ENCODE measurements at places on chromosomes 13 and 19.

DNA sequence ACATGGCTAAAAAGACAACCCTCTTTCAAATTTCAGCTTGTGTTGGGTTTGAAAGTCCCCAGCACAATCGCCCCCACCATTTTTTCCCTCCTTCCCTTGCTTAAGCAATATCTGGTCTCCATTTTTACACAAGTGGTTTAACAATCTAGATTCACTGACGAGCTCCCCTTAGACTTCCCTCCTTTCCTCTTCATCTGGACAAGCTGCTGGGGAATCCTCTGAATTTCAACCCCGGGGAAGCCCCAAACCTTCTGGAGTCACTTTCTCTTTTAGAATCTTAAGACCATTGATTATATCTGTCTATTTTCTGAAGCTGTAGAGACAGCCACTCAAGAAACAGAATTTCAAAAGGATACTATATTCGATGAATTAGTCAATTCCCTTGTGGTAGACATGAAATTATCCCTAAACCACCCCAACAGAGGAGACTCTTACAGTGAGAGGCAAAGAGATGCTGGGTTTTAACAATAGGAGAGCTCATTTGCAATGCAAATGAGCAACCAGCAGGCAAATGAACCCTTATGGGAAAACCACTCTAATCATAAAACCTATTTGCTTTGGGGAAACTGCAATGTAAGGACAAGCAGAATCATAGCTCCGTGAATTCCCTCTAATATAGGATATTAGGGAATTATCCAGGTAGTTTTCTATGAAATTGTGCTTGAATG is 78.9 kb downstream of the TEX26 start:
- DNase-seq, result no peak

DNA sequence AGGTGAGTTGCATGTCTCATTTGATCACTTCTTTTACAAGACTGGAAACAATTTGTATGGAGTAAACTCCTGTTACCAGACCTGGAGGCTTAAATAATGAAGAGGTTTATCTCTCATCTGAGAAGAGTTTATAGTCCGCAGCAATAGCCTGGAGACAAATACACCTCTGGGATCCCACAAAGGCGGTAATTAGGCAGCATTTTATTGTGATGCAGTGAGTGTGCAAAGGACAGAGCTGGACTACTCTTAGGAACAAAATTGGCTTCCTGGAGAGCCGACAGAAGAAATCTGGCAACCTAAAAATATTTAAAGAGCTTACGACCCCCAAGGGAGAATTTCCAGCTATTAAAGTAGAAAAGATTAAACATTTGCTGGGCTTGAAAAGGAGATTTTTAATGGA is 11.8 kb upstream of the KATNAL1 start:
- DNase-seq, result no peak

GRCh38 chr19:17108453-17108784 is 32.8 kb downstream of the MYO9B start:
- DNase-seq, result no peak

- DNase-seq, result no peak
Measured at GRCh38 chr13:98385606-98386005, 191.3 kb downstream of the STK24 start.

DNA sequence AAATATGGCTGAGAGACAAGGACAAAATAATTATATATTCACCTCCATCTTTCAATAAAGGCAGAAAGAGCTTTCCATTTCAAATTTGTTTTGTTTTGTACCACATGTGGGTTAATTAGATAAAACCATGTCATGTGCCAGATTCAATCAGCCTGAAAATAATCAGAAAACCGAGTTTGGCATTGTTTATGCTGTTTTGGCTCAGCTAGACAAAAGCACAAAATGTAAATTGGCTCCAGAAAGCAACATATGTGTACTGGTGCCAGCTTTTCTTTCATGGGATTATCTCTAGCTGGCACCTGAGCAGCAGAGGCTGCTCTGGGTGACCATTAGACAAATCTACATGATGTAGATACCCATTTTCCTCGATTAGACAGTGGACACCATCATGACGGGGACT is 9.2 kb upstream of the DNAJC15 start:
- no peak for DNase-seq

- DNase-seq, result no peak
Measured at GRCh38 chr13:27481766-27482165, 31.4 kb upstream of the MTIF3 start.

GRCh38 chr19:19434483-19435045 is 29.1 kb downstream of the GATAD2A start:
- DNase-seq, result no peak

GRCh38 chr19:6514089-6514488 is 12.0 kb upstream of the TUBB4A start:
- no peak for DNase-seq

DNA sequence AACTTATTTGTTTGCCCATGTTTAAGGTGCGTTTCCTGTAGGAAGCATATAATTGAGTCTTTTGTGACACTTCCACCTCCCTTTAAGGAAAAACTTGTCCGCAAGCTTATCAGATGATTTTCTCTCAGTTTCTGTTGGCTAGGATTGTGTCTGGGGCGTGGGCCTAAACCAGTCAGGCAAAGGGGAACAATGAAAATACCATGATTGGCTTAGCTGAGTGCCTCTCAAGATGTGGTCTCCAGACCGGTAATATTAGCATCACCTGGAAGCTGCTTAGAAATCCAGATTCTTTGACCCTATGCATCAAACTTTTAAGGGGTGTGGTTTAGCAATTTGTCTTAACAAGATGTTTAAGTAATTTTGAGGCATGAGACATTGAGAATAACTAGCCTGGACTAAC is 20.0 kb downstream of the SLAIN1 start:
- no peak for DNase-seq

- no peak for DNase-seq
Measured at GRCh38 chr13:112145551-112146360, 78.8 kb downstream of the SOX1 start.

- DNase-seq, result no peak
Measured at GRCh38 chr19:16061943-16062342, 14.4 kb upstream of the TPM4 start.

DNA sequence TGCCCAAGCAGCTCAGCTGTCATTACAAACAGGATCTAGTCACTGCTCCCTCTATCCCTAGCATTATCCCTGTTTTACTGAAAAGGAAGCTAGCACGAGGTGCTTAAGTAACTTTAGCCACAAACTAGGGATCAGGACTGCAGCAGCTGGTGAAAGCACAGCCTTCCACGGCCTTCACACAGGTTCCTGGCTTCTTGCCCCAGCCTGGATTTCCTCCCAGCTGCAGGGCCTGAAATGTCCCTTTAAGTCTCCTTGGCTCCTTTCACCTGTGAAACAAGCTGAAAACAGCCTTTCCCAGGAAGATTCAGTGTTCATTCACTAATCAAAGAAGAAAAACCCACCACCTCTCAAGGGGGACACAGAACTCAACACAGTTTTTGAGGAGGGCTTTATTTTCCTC is 754.5 kb downstream of the DIAPH3 start:
- no peak for DNase-seq

DNA sequence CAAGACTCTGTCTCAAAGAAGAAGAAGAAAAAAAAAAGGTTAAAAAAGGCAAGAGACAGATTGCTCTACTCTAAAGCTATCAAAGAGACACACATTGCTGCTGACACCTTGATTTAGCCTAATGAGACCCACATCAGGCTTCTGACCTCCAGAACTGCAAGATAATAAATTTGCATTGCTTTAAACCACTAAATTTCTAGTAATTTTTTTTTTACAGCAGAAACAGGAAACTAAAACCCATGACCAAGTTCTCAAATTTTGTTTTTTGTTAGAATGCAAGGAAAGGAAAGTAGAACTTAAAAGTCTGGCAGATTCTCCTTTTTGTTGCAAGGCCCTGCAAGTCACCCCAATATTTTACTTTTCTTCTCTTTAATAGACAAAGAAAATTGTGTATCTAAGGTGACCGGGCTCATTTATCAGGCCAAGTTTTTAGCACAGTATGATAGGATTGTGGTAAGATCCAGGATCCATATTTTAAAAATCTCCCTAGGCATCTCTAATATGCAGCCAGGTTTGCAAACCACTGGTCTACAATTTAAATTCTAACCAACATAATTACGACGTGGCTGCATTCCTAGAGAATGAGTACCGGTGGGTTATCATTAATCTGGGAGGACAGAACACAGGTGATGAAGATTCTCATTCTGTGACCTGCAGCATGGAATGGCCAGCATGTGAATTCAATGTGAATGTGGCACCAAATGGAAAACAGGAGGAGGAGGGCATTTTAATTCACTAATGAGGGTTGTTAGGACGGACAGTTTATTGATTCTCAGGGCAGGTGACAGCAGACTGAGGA is 56.7 kb upstream of the MED4 start:
- DNase-seq, result no peak

DNA sequence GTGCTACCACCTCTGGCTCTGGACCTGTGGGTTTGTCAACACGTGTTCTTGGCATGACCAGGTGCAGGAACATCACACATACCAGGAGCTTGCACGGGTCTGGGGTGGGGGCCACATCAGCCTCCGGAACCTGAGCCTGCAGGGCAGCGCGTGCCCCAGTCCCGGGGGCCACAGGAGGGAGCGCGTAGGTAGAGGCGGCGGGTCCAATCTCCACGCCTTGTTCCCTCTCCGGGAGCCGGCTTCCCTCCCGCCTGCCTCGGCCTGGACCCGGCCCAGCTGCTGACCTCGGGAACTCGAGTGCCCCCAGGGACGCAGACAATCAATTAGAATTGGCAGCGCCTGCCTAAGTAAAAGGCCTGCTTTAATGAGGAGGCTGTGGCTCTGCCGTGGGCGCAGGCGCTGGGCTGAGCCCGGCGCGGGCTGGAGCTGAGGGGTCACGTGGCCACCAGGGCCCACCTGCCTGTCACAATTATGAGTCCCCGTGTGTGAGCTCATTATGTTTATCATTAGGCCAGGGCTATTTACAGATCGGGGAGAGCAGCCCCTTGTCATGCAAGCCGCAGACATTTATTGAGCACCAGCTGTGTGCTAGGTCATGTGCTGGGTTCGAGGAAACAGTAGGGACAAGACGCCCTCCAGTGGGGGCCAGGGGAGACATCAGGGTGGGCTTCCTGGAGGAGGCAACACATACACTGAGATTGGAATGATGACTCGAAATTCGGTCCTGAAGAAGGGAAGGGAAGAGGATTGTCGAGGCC is 32.2 kb upstream of the TNFAIP8L1 start:
- no peak for DNase-seq

DNA sequence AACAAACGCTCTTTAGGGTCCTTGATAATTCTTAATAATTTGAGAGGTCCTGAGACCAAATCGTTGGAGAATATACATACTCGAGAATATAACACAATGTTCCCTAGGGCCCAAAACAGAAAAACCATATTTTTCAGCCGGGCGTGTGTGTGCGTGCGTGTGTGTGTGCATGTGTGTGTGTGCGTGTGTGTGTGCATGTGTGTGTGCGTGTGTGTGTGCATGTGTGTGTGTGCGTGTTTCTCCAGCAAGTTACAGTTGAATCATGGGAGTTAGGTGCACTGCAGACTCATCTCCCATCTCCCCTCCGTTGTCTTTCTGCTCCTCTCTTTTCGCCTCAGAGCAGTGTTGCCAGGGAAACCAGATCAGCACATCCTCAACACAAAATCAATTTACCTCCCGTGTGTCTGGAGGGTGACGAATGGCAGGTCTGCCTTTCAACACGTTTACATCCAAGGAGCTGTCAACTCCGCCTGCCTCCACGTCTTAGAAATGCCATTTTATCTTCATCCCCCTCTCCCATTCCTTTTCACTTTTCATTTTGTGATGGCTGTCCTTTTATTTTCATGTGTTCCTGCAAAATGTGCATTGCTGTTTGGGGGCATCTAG is 8.3 kb upstream of the PNMA8B start:
- no peak for DNase-seq

DNA sequence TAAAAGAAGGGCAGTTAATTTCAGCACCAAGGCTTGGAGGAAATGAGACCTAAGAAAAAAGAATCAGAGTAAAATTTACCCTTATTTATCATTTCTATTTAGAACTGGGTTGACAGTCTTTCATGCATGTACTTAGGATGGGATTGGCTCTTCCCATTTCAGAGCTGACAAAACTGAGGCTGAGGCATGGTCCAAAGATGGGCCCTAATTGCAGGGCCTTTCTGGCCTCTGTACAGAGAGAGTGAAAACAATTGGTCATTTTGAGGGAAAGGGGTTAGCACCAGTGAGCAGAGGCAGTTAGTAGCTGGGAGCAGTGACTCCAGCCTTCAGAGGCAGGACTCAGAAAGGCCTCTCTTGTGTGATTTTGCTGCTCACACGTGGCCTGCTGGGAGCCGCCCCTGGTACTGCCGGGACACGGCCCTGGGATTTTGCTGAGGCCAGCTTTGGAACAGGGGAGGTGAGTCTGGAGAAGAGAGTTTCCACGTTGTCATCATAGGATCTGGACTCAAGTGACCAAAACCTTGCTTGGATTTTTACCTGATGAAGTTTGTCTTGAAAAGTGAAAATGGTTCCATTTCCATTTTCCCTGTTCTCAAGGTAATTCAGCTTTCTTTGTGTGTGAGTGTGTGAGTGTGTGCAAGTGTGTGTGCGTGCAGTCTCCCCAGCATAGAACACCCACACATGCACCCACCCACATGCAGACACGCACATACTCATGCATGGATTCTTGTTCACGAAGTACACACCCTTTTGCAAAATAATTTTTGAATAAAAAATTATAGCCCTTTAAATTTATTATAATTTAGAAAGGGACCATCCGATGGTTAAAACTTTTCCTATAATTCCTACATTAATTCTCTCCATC is at the start of gene ZNF536:
ZNF536 (plus strand) TSS at position 425 of the 865 bp plus-strand sequence. CDS start 71,179 bp downstream, outside the sequence.
- no peak for DNase-seq

GRCh38 chr13:32629313-32629712 is 43.1 kb downstream of the PDS5B start:
- no peak for DNase-seq

GRCh38 chr13:98998831-98999638 is 21.2 kb upstream of the DOCK9 start:
- DNase-seq, result no peak

DNA sequence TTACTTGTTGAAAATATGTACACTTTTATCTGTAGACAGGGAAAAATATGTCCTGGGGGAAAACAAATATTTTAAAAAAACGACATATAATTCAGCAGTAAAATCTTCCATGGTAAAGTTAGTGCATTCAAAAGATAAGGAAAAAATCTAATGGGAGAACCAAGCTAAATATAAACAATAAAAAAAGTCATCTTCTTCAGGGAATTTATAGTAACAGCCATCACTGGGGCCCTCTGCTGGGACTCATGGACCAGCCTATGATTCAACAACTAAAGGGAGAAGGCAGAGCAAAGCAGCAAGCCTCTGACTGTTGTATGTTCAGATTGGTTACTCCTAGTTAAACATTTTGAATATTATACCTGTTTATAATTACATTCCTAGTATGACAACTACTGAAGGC is 93.0 kb downstream of the ITGBL1 start:
- DNase-seq, result no peak

GRCh38 chr13:35881360-35881759 is 249.8 kb downstream of the DCLK1 start:
- DNase-seq, result no peak

GRCh38 chr19:16799740-16800139 is 29.5 kb upstream of the SIN3B start:
- DNase-seq, result no peak

DNA sequence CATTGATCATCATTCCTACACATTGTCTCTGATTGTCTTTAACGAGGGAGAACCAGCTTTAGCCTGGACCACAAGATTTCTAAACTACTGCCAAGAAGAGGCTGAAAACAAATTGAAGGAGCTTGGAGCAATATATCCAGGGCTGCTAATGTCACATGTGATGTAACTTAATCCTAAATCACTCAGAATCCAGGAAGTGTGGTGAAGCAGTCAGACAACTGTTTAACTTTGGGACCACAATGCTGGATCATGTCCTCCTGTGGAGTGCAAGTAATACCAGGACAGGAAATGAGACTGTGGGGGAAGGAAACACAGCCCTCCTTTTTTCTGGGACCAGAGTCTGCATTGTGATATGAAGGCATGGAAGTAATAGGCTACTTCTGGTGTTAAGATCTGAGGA is 430.2 kb downstream of the KCTD12 start:
- DNase-seq, result no peak

GRCh38 chr19:51607920-51608562 is 22.2 kb downstream of the SIGLEC5 start:
- no peak for DNase-seq

Data from GM12892 (cell line).